Fibroblast of the aortic adventitia (primary cell): ENCODE measurements at places on chromosomes 11 and 22.
A peak's percentile ranks its signal among the peaks of the same experiment; 100 is the strongest.

- DNase-seq = no peak
Measured at GRCh38 chr11:128663824-128664223, 30.0 kb upstream of the FLI1 start.

DNA sequence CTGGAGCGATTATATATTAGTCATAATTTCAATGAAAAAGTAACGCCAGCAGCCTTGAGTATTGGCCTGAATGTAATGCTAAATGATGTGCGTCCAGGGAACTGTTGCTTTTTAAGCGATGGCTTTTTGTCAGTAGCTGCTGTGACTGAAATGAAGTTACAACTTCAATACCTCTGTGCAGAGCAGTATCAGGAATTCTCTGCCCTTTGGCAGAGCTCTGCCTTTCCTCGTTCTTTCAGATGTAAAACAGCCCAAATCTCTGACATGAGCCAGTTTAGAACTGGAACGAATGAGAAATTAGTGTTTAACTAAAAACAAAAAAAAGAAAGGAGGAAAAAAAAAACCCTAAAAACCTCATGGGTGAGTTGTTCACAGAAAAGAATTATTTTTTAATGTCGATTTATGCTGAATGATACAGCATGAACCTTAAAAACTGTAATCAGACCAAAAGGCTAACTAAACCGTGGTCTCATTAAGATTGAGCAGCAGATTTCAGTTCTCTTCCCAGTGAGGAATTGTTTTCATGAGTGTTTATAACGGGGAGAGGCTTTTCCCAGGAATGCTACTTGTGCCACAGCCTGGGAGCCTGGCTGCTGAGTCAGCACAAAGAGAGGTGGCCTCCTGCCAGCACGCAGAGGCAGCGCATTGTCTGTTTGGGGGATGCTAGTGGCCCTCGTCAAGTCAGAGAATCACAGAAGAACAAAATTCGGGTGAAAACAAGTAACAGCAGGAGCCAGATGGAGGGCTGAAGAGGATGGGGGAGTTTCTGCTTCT lies 146.2 kb upstream of the RASSF10 start:
- DNase-seq = peak; percentile 85

GRCh38 chr11:123457187-123457770 lies 27.2 kb downstream of the GRAMD1B start:
- peak; percentile 39 for DNase-seq

- no peak for DNase-seq
Measured at GRCh38 chr11:12516387-12517105, 139.2 kb downstream of the PARVA start.

GRCh38 chr11:84799112-84799511 lies 828.0 kb downstream of the DLG2 start:
- no peak for DNase-seq

DNA sequence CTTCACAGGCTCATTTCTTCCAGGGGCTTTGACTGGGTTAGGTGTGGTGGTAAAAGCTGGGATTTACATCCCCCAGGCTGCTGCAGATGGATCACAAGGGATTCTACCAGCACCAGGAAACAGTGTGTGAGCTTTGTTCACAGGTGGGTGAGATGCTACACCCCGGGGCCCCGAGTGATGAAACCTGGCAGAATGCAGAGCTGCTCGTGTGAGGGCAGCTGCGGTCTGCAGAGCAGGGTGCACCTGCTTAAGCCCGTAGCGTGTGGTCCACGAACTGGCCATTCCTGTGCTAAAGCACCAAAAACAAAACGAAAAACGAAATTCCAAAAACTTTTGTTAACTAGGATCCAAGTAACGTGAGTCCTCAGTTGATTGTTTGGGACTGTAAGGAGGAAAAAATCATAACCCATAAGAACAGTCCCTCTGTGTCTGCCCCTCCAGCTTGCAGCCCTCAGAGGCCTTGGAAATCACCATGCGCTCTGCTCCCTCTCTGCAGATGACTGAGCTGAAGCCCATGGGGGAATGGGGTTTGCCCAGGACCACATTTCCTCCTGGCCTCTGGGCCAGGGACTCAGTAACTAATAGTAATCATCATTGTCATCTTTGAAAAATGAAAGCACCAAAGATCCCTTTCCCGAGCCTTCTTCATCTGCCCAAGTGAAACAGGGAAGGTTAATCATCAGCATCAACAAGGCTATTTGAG lies 24.6 kb downstream of the ELF5 start:
- DNase-seq = no peak

DNA sequence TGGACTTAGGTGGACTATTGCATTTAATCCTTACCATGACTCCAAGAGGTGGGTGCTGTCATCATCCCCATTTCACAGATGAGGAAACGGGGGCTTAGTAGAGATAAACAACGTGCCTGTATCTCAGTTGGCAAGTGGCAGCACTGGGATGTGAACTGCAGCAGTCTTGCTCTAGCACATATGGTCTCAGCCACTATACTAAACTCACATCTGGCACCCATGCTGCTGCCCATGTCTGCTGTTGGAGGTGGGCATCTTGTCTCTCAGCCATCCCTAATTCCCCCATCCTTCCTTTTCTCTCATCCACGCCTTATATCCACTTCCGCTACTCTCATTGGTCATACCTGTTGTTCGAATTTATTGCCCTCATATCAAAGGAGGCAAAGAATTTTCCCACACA lies 3.8 kb downstream of the PRG3 start:
- DNase-seq = no peak

DNA sequence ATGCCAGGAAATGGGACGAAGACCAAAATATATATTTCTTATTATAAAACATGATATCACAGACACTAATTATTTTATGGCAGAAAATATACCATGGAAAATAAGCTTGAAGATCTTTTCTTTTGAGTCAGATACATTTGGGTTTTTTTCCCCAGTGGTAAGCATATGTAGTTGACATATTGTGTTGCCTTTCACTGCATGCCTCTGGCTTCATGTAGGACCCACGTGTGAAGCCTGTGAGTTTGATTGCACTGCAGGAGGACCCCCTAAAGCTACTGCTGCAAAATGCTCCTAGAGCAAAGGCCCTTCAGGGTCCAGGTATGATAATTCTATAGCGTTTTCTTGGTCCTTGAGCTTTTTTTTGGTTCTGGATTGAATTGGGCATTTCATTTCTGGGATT lies 190.7 kb upstream of the KIRREL3 start:
- no peak for DNase-seq

GRCh38 chr22:39215070-39215396 lies 29.7 kb downstream of the PDGFB start:
- DNase-seq = no peak

- no peak for DNase-seq
Measured at GRCh38 chr11:75432911-75433321, at the start of gene KLHL35. KLHL35 (minus strand) TSS chr11:75433203; CDS start chr11:75430629, 2,574 bp downstream.

DNA sequence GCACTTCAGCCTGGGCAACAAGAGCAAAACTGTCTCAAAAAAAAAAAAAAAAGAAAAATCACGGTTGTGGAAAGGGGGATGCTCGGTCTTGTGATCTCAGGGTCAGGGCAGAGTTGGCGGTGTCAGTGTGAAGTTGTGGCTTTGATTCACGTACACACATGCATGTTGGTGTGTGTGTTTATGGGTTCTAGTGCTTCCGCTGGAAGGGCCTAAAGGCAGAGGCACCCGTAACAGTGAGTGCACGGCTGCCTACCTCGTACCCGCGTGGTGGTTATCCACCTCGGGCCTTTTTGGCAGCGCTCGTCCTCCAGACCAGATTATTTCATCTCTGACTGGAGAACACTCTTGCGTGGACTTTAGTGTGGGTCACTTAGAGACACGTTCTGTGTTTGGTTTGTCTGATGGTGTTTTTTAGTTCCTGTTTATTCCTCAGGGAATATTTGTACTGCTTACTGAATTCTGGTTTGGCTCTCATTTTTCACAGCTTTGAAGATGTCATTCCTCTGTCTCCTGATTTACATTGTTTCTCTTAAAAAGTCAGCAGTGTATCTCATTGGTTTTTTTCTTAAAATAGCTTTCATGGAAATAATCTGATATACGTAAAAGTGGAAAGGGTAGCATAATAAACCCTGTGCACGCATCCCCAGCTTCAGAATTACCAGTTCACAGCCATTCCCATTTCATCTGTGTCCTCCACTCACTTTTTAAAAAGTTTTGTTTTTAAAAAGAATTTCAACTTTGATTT lies 15.6 kb downstream of the ZBED4 start:
- DNase-seq = no peak

DNA sequence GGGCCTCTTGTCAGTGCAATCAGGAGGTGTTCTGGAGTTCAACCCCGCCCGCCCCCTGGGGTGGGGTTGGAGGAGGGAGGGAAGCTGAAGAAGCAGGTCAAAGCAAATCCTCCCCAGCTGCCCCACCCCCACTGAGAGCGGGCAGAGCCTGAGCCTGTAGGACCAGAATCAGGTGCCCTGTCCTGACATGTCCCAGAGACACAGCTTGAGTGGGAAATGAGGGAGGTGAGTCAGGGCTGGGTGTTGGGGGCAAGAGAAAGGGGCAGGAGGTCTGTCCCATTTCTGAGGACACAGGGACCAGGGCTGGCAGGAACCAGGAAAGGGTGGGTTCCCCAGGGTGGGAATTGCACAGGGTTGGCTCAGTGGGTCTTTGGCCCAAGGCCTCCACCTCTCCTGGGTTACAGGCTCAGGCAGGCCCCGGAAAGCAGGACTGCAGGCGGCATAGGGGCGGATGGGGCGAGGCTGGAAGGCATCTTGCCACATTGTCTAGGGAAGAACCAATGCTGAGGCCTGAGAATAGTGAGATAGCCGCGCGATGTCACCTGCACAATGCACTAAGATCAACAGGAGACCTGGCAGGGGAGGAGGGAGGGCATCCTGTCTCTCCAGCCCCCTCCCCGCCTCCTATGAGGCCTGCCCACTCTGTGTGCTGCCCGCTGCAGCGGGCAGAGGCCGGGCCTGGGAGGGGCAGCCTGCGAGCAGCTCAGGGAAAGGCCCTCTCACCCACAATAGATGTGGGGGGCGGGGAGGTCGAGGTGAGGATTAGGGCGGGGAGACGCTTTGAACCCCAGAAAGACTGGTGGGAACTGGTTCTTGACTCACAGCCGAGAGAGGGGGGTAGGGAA lies 32.4 kb downstream of the NECTIN1 start:
- no peak for DNase-seq

- DNase-seq = no peak
Measured at GRCh38 chr22:44172370-44173108, 8.2 kb upstream of the PARVG start.

DNA sequence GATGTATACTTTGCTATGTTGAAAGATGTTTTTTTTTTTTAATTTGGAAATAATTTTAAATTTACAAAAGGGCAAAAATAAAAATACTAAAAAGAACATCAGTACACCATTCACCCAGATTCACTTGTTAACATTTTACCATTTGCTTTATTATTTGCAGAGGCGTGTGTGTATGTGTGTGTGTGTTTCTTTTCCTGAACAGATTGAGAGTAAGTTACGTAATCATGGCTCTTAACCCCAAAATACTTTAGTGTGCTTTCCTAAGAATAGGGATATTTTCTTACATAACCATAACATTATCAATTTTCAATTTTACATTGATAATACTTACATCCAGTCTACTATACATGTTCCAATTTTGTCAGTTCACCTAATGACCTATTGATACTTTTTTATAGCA lies 91.5 kb upstream of the HORMAD2 start:
- DNase-seq = peak; percentile 17

- no peak for DNase-seq
Measured at GRCh38 chr11:132134322-132134721, 763.9 kb downstream of the NTM start.

DNA sequence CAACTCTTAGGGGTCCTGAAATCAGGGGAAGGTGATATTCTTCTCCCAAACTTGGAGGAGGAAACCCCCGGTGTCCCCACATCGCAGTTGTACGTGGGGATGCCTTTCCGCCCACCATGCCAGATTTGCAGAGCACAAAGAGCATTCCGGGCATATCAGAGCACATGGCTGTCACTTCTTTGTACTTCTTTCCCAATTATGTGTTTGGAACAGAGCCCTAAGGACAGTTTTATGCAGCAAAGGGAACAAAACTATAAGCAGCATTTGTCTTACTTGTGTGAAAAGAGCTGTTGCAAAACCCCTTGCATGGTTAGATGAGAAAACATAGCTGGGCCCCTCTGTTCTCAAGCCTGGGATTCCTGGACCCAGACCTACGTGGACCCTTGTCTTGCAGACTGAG lies 41.2 kb downstream of the NTM start:
- DNase-seq = no peak

DNA sequence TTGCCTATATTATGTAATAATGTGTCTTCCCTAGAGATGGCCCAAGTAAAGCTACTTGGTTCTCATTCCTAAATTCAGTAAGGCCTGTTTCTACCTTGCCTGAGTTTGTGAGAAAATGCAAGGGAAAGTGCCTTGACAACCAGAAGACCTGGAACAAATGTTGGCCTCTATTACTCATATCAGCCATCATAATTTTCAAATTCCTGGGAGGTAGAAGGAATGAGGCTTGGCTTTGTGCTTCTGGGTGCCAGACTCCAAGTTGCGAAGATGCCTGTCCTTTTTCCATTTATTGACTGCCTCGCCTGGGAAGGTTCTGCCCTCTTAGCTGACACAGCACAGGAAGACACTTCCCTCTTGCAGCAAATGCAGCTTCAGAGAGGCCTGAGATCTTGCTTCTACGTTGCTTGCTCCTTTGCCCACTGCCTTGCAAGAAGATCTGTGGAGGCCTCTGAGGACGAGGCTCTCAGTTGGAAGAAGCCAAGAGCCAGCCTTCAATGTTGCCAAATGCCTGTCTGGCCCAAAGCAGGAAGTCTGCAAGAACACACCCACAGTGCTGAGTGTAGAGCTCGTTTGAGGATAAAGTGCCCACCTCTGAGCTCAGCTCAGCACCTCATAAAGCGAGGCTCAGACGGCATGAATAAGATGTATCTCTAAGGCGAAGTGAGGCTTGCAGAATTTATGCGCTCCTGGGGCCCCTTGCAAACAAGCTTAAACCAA lies 120.1 kb downstream of the GALNT18 start:
- peak; percentile 5 for DNase-seq

DNA sequence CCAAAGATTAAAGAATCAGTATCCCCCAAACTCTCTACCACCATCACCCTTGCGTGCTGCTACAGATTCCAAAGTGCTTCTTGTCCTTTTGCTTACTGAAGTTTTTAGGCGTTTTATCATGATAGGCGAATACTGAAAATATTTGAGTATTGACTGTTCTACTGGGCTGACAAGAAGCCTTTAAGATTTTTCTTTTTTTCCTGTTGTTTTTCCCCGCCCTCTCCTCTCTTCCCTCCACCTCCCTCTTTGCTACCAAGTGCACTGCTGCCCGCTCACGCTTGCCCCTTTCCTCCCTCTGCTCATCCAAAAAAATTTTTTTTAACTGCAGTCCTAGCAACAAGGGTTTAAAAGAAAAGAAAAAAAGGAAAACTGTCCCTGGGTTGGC lies 679 bp downstream of the SPCS2 start:
- peak; percentile 42 for DNase-seq

GRCh38 chr22:23754980-23755636 lies 883 bp upstream of the VPREB3 start:
- peak; percentile 86 for DNase-seq

DNA sequence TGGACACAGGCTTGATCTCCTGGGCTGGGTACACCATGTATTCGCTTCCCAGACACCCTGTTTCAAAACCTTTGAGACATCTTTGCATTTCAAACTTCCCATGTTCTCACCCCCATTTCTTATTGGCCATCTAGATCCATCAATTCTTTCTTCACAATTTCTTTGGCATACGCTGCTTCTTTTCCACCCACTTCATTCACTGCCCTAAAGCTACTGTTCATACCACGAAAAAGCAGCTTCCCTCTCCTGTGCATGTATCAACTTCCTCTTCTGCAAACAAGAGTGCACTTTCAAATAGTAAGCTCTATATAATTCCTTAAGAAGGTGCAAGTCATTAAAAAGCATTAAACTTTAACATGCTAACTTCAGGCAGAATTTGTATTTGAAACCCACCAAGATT lies 21.4 kb downstream of the UVRAG start:
- no peak for DNase-seq

GRCh38 chr11:101707477-101707876 lies 123.7 kb upstream of the TRPC6 start:
- no peak for DNase-seq

GRCh38 chr11:80718611-80719291 lies 1277.9 kb upstream of the TENM4 start:
- DNase-seq = no peak
